ENCODE measurements at places on chromosomes 11 and 22.

DNA sequence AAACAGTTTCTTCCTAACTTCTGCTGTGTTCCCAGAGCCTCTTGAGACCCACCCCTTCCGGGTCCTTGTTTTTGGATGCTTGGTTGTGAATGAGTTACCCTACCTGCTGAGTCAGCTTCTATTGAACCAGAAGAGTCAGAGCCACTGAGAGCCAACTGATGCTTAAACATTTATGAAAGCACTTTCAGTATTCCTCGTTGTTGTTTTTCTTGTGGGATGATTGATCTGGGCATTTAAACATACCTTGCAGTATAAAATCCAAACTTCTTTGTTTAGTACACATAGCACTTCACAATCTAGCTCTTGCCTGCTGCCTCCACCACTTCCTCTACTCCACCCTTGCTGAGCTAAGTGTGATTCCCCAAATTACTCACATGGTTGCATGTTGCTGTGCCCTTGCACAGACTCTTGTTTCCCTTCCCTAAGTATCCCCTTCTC lies 5.5 kb downstream of the PRSS23 start:
- DNase-seq, result no peak

DNA sequence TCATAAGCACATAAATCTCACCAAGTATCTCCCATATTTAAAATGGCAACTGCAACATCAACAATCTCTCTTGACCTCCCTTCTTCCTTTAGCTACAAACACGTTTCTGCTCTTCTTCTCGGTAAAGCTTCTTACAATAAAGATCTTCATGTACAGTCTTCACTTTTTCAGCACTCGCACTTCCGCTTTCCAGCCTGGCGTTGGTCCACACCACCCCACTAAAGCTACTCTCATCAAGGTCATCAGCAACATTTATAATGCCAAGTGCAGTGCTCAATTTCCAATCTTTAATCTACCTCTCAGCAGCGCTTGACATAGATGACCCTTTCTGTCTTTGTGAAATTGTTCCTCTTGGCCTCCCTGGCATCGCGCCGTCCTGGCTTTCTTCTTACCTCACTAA lies 33.6 kb downstream of the NTM start:
- DNase-seq, result no peak

DNA sequence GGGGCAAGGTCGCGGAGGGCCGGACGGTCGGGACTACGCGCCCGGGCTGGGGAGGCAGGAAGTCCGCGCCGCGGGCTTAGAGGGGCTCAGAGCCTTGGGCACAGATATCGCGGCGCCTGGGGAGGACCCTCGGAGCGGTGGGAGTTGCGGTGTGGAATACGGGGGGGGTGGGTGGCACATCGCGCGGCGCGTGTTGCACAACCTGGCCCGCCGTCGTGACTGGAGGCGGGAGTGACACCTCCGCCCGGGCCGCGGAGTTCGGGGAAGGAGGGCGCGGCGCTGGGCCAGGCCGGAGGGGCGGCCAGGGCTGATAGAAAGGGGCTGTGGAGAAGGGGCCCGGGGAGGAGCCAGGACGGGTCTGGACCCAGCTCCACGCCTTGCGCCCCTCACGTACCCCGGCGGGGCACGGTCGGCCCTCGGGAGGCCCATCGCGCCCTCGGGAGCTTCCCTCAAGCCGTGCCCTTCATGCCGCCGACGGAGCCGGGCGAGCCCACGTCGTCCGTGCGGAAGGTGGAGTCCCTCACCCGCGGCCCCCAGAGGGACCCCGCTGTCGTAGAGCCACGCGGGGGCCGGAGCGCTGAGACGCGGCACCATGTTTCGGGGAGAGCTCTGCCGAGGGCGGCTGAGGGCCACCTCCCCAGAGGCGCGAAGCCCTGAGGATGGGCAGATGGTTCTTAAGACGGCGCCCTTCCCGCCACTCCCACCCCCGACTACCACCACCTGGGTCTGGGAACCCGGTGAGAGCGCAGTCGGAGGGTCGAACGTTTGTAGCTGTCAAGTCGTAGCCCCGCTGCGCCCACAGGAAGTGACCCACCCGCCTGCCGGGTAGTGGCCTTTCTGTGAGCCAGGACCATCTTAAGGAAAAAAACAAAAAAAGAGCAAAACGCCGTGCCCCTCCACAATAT lies 729 bp downstream of the IL17RA start:
- DNase-seq, result no peak

DNA sequence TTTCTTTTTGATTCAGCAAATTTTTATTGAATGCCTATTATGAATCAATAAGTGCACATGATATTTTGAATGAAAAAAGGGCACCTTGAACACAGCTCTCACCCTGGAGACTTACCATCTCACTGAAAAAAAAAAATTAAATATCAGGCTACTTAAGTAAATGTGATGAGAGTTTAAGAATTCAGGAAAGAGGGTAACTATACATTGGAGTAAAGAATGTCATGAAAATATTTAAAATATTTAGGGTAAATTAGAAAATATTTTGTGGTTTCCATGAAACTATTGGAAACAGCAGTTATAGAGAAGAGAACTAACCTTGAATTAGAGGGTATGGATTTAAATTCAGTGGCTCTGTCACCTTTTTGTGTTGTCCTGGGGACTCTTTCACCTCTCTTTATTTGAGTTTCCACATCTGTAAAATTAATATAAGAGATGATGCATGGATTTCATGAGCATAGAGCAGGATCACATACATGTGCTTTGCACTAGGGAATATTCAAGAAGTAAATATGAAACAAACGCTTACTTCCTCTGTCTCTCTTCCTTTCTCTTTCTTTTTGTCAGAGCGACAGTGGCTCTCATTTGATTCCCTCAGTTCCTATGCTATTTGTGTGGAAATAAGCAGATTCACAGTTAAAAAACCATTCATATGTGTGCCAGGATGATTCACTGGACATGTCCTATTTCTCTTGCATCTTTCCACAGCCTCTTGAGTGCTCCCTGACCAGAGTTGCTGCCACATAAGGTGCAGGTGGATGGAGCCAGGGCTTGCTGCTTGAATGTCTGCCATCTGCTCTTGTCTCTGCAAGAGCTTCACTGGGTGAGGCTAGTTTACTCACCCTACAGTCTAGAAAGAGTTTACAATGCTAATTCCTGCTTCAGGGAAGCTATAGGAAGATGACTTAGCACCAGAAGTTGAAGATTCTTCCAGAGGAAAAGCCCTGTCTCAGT lies 533.1 kb downstream of the ETS1 start:
- DNase-seq, result peak; percentile 41

GRCh38 chr22:23178512-23179254 lies 1.6 kb upstream of the BCR start:
- DNase-seq, result peak; percentile 66

GRCh38 chr11:129596351-129596750 lies 219.3 kb upstream of the TMEM45B start:
- no peak for DNase-seq

DNA sequence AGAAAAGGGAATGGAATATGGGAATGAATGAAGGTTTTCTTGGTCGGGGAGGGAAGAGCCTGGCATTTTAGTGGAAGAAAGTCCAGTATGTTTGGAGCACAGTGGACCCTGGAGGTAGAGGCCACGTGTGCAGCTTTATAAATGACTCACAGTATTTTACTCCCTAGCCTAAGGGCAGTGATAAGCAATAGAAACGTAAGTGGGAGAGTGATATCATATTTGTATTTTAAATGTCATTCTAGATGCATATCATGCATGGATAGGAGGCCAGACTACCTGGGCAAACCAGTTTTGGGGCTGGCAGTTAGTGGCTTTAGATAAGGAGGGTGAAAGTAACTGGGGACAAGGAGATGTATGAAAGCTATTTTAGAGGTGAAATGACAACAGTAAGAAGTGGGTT lies 174.1 kb downstream of the ARHGAP42 start:
- DNase-seq, result peak; percentile 80

- no peak for DNase-seq
These were observed 17.3 kb upstream of the SYT8 start for GRCh38 chr11:1817511-1817910.

DNA sequence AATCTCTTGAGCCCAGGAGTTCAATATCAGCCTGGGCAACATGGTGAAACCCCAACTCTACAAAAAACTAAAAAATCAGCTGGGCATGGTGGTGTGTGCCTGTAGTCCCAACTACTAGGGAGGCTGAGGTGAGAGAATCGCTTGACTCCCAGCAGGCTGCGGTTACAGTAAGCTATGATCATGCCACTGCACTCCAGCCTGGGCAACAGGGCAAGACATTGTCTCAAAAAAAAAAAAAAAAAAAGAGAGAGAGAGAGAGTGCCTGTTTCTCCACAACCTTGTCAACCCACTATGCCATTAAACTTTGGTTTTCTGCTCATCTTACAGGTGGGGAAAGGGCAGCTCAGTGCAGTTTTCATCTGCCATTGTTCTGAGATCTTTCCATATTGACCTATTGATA lies 5.1 kb downstream of the FOLR3 start:
- no peak for DNase-seq

DNA sequence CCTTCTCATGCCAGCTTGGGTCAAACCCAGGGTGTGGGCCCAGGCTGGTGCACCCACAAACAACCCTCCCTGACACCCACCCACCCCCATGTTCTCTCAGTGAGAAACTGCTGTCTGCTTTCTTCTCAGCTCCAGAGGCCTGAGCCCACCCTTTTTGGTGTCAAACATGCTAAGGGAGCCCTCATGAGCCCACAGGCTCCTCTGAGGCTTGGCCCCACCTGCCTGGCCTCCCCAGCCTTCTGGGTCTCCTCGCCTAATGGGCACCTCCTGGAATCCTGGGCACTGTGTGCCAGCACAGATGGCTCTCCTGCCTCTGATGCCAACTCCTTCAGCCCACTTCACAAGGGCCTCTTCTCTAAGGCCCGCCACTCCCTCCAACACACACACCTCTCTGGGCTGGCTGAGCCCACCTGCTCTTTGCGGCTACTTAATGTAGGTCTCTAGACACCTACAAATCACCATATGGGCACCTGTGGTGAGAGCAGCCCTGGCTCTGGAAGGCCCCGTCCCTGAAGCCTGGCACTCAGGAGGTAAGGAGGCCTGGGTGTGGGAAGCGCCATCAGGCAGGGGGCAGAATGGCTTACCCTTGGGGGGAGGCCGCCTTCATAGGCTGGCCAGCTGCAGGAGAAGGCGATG lies 4.4 kb downstream of the NAGA start:
- no peak for DNase-seq

GRCh38 chr11:16738947-16739815 lies 734 bp downstream of the C11orf58 start:
- peak; percentile 57 for DNase-seq

DNA sequence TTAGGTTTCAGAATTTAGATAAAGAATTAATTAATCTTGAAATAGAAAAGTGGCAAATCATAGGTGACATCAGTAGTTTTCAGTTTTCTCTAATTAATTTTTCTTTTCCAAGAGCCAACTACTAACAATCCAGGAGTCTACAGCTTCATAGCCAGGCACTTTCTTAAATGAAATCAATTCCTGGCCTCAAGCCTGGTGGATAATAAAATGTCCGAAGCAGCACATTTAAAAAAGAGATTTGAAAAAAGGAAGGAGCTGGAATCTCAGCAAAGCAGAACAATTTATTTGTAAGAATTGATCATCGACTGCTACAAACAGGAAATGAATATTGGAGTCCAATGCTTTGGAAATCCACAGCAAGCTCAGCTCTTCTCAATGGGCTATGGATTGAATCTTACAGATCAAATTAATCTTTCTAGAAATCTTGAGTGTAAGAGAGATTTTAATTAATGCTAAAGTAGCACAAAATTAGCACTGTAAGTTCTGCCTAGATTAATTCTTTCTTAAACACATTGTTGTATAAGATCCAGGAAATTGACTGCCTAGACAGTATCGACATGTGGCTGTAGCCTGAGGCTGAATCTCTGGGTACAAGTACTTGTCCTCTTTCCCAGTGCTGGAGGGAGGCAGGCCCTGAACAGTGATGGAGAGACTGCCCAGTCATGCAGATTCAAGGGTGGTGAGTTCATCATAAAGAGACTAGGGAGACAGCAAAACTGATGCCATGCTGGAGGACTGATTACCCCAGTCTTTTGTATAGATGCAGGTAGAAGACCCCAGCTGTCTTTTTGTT lies 167.8 kb upstream of the POU2AF2 start:
- no peak for DNase-seq

- no peak for DNase-seq
These were observed 30.7 kb downstream of the SCUBE2 start for GRCh38 chr11:9060700-9061111.

GRCh38 chr11:20035701-20036601 lies 124.3 kb downstream of the DBX1 start:
- no peak for DNase-seq

GRCh38 chr11:107272561-107272960 lies 185.1 kb downstream of the CWF19L2 start:
- no peak for DNase-seq

DNA sequence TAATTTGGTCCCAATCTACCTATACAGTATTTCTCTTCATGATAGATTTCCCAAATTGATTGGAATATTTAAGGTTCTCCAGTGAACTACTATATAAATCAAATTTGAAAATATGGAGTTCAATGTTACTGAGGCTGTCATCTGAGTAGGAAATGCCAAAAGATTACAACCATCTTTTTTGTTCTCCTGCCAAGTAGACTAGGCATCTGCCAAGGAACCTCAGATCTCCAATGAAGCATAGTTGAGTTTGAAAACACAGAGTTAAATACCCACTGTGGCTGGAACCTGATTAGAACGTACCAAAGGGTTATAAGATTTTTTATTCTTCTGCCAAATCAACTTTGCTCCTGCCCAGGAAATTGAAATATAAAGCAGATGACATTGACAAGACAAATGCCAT lies 330.9 kb downstream of the CNTN5 start:
- no peak for DNase-seq

- no peak for DNase-seq
These were observed 395.0 kb downstream of the OPCML start for GRCh38 chr11:133137270-133137669.

GRCh38 chr22:23376256-23376655 lies 195.9 kb downstream of the BCR start:
- no peak for DNase-seq

- DNase-seq, result no peak
These were observed 26.1 kb downstream of the ZC3H12C start for GRCh38 chr11:110119317-110119716.

GRCh38 chr22:50105208-50106100 lies 15.6 kb downstream of the MOV10L1 start:
- DNase-seq, result no peak

DNA sequence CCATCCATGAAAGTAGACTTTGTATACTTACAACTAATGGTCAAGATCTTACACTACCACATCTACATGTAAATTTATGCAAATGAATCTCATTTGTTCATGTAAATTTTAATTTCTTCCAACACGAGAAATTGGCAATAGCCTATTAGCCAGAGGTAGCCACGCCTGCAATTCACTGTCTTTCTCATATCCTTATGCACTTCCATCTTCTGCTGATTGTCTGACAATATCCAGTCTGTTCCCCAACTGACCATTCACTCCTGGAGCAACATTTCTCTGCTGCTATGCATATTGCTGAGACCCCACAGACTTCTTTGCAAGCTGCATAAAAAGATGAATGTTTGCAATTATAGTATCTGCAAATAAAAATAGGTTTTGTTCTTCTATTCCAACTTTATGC lies 2.5 kb downstream of the NNMT start:
- no peak for DNase-seq

DNA sequence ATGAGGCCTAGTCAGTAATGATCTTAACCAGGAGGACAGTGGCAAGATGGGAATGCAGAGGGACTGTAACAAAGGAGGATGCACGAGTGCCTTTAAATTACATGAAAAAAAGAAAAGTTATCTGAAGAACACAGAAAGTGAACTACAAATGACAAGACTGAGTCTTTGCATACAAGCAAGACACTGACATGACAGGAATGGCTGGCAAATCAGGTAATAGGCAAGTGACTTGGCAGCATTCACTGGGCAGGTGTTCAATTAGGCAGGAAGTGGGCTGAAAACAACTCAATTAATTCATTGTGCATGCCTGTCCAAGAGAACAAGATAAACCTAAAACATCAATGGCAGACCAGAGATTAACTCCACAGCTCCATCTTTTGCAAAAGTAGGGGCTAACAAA lies 24.0 kb downstream of the SMCO4 start:
- DNase-seq, result no peak
